ENCODE measurements at places on chromosomes 5 and 9.
A peak's percentile ranks its signal among the peaks of the same experiment; 100 is the strongest.

DNA sequence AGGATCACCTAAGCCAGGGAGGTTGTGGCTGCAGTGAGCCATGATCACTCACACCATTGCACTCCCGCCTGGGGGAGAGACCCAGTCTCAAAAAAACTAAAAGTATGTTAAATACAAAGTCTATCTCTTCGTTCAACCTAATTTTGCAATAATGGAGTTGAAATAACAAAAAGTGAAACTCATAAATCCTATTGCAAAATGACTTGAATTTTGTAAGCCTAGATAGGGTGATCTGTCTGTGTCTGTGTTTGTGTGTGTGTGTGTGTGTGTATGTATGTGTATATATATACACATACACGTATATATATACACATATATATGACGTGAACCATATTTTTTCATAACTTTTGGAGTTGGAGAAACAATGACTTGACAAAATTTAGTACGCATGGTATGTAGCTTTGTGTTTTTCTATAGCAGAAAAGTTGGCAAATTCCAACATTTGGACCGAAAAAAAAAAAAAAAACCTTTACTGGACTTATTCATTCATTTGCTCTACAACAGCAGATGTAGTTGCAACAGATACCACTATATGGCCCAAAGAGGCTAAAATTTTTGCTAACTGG, 76.9 kb upstream of the CDH6 start:
- no peak for DNase-seq

- DNase-seq: peak; percentile 96
These were observed at the start of gene GAS1 for GRCh38 chr9:86947146-86948073. Gene GAS1 (minus strand): TSS chr9:86947506. CDS start chr9:86946779, 727 bp downstream.

- DNase-seq: no peak
These were observed 336.7 kb upstream of the CLINT1 start for GRCh38 chr5:158195416-158196210.

DNA sequence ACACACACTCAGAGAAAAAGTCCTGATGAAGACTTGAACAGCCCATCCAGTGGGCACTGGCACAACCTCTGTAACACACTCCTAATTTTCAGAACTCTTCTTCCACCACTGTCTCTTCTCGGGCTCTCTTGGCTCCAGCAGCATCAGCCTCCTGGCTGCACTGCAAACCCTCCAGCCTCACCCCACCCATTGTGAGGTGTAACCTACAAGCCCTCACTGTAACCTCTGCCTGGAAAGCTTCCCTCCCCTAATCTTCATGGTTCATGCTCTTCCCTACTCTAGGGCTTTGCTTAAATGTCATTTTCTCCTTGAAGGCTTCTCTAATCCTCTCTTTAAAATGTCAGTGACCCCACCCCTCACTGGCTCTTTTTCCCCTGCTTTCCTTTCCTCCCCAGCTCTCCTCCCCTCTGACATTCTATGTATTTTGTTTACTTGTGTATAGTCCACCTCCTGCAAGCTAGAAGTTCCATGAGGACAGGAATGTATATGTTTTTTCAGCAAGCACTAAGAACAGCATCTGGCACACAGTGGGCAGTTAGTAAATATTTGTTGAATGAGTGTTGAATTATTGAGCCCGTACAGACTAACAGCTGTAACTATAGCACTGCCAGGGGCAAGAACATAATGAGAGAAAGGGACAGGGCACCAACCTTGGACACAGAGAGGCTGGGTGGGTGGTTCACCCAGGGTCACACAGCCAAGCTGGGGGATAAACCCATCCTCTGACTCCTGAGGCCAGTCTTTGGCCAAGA, 76.4 kb downstream of the ESM1 start:
- DNase-seq: no peak

DNA sequence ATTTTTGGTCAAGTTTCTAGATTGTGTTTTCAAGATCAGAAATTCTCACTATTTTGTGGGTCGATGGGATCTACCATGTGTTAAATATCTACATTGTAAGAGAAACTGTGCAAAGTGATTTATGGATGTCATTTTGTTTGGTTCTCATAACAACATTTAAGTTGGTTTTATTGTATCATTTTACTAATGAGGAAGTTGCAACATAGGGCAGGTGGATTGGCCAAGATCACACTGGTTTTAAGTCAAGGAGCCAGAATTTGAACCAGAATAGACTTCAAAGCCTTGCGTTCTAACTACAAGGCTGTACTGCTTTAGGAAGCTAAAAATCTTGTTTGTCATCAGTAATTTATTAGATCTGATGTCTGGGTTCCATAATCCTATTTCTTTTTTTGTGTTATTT, 23.4 kb downstream of the SH3TC2 start:
- no peak for DNase-seq

DNA sequence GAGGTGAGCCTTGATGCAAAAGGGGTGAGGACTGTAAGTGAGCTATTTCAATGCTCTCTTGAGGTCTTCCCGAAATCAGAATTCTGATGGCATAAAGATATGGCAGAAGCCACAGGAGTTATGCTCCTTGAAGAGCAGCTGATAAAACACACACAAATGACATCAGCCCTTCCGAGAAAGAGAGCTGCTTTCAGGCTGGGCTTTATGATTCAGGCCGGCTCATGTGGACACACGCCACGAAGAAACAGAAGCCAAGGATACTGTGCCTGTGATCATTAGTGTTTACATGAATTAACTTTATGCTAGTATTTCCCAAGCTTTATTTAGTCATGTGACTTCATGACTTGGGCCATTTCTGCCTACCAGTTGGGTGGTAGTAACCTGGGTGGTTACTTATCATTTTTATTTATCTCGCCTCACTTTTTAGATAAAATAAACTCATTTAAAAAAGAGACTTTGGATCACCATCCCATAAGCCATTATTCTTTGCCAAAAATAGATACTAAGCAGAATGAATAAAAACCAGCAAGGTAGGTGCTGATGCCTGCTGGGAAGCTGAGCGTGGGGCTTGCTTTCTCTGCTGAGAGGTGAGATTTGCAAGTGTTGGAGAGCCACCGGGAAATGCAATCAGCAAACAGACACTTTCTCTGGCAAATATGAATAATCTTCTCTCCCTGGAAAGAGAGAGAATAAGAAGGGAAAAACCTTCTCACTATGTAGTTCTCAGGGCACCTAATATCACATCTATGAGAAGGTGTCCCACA, 73.0 kb upstream of the SLC25A51 start:
- DNase-seq: peak; percentile 66

DNA sequence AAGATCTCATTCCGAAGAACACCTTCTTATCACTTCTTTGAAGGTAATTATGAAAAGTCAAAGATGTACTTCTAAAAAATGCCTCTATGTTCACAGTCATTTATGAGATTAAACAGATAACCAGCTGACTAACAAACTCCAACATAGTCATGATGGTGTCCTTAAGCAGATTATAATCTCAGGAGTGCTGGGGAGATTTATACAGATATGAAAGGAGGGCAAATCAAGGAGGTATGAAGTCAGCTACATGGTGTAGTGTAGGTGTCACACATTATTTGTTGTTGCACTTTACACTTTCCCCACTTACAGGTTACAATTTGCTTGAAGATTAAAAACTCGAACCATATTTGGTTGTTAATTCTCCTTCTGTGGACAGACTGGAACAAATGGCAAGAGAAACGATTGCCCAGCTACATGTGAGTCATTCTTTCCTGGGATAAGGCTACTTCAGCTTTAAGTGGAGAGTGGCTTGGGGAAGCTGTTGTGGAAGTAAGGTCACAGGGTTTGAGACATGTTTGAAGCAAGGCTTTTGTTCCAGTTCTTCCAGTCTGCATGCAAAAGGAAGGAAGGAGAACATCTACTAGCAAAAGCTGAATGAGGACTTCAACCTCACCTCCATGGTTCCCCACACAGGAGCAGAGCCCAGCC, 320.1 kb downstream of the ADGRV1 start:
- DNase-seq: peak; percentile 20
